ENCODE measurements at places on chromosomes 4 and X. TPM values are rescaled to one million over a fixed set of nuclear protein-coding genes. Genes with fewer than 3 reads are reported as not detected.

- no peak overlapping the region for H3K4me3 ChIP-seq
- H3K4me1 ChIP-seq: no peaks in the 10 kb centered on the region
- H3K27ac ChIP-seq: no peak overlapping the region
- no peaks in the 10 kb centered on the region for H3K27me3 ChIP-seq
These were observed 30.1 kb downstream of the TEX13A start for GRCh38 chrX:105190252-105190853.

GRCh38 chr4:178241601-178242118, 799.4 kb upstream of the AGA start:
- DNase-seq: no peak
- H3K27me3 ChIP-seq: no peaks in the 10 kb centered on the region
- H3K4me1 ChIP-seq: no peaks in the 10 kb centered on the region
- peaks cover 12% of the 10 kb centered on the region for H3K36me3 ChIP-seq
- no peak overlapping the region for H3K4me3 ChIP-seq

DNA sequence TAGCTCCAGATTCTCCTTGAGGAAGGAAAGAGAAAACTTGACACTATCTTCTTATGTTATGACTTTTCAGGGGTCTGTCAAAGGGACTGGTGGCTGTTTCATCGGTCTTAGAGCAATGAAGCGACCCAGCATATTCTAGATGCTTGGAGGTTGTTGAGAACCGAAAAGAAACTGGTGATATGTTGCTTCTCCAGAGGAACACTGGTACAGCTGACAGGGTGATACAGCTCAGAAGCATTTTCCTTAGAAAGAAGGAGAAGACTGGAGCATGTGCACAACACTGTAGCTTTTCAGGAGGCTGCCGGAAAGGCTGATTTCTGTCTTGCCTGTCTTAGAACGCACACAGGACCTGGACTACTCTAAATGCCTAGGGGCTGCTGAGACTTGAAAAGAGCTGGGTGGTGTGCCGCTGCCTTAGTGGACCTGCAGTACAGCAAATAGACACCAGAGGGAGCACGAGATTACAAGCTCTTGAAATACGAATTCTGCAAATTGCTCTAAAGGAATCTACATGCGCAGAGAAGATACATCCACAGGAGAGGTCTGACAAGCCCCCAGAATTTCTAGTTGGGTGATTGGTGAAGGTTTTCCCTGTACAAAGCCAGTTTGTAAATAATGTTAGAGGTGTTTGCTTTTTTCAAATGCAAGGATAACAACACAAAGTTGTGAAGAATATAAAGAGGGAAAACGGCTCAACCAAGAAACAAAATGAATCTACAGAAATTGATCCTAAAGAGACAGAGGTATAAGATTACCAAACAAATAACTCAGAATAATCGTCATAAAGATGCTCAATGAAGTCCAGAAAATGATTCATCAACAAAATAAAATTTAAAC, 223.1 kb upstream of the DMD start:
- no peaks in the 10 kb centered on the region for H3K4me1 ChIP-seq
- peak; percentile 63 for DNase-seq
- H3K4me3 ChIP-seq: no peak overlapping the region
- no peak overlapping the region for H3K27ac ChIP-seq

DNA sequence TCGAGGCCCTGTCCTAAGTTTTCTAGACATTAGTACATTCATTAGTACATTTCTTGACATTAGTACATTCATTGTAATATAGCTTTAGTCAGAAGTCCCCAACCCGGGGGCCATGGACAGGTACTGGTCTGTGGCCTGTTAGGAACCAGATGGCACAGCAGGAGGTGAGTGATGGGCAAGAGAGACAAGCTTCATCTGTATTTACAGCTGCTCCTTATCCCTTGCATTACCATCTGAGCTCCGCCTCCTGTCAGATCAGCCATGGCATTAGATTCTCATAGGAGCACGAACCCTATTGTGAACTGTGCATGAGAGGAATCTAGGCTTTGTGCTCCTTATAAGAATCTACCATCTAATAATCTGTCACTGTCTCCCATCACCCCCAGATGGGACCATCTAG, 48.0 kb downstream of the GATB start:
- H3K4me3 ChIP-seq: no peak overlapping the region
- no peak for DNase-seq
- H3K27me3 ChIP-seq: no peaks in the 10 kb centered on the region
- H3K4me1 ChIP-seq: 0 out of 2 replicates have a peak, but pooled peaks cover 4% of the 10 kb centered on the region

DNA sequence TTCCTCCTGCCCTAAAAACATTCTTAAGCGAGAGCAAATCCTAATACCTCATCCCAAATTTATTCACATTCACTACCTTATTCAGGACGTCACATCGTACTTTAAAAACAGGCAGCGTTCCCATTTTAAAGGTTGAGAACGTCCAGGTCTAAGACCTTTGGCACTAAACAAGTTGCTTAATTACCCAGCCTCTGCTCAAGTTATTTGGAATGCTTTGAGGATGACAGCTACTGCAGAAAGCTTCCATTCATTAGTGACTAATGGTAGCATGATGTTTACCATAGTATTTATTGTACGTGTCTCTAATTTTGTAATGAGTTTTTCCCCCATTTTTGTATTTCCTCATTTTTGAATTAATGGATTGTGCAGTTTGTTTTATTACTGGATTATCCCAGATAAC, 1.5 kb downstream of the USP38 start:
- no peaks in the 10 kb centered on the region for H3K27me3 ChIP-seq
- peak overlapping the region; percentile 97 for H3K27ac ChIP-seq
- peak overlapping the region; percentile 99 for H3K4me3 ChIP-seq
- no peak for DNase-seq
- H3K4me1 ChIP-seq: peaks cover 45% of the 10 kb centered on the region
- peaks cover 29% of the 10 kb centered on the region for H3K36me3 ChIP-seq

GRCh38 chr4:119128148-119128547, 7.5 kb upstream of the MYOZ2 start:
- H3K4me3 ChIP-seq: no peak overlapping the region
- DNase-seq: no peak
- no peaks in the 10 kb centered on the region for H3K36me3 ChIP-seq
- H3K27me3 ChIP-seq: no peaks in the 10 kb centered on the region

- DNase-seq: no peak
- no peaks in the 10 kb centered on the region for H3K36me3 ChIP-seq
- no peaks in the 10 kb centered on the region for H3K27me3 ChIP-seq
These were observed 56.9 kb upstream of the OGT start for GRCh38 chrX:71475785-71476540.

DNA sequence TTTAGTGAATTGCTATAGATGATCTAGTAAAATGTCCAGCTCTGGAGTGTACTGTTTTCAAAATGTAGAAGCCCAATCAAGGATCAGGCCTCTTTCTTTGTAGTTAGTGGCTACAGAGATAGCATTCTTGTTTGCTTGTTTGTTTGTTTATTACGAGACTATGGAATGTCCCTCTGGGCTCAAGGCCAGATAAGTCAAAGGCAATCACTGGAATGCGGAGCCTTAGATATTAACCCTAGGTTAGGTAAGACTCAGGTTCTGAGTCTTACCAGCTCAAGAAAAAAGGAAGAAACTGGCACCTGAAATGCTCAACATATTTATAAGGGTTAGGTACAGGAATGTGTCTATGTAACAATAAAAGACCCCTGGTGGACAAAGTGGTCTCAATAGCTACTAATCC, 261.5 kb downstream of the SLC7A11 start:
- peaks cover 5% of the 10 kb centered on the region for H3K4me1 ChIP-seq
- H3K4me3 ChIP-seq: no peak overlapping the region
- no peaks in the 10 kb centered on the region for H3K27me3 ChIP-seq

DNA sequence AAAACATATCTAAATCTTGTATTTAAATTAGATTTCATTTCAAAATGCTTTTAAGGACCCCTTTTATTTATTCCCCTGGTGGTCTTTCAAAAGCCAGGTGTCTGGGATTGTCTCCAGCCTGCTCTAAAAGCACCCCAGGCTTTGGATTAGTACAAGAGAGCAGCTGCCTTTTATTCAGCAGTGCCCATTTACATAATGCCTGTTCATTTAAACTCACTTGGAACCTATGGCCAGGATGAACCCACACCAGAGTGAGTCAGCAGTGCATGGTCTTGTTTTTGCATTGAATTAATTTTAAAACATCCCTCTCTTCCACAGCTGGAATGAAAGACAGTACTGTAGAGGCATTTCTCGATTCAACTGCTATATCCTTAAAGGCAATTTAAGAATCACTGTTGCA, 64.1 kb upstream of the TENM3 start:
- DNase-seq: no peak
- H3K27ac ChIP-seq: no peak overlapping the region
- no peaks in the 10 kb centered on the region for H3K36me3 ChIP-seq
- no peaks in the 10 kb centered on the region for H3K27me3 ChIP-seq
- peaks cover 48% of the 10 kb centered on the region for H3K4me1 ChIP-seq

DNA sequence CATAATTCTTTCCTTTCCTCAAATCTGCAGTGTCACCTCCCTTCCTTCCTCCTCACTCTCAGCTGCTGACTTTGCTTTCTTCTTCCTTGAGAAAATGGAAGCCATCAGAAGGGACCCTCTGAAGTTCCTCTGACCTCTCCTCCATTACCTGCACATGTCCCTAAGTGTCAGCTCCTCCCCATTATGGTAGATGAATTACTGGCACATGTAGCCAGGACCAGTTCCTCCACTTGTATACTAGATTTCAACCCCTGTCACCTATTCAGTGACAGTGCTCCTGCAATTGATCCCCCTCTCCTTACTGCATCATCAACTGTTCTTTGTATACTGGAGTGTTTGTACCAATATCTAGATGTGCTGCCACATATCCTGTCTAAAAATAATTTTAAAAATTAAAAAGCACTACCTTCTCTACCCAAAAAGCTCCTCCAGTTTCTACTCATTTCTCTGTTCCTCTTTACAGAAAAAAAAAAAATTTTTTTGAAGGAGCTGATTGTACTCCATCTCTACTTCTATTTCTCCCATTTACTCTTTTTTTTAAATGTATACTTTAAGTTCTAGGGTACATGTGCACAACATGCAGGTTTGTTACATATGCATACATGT, 78.6 kb downstream of the CLCN5 start:
- H3K4me3 ChIP-seq: no peak overlapping the region
- H3K4me1 ChIP-seq: no peaks in the 10 kb centered on the region
- no peak for DNase-seq

DNA sequence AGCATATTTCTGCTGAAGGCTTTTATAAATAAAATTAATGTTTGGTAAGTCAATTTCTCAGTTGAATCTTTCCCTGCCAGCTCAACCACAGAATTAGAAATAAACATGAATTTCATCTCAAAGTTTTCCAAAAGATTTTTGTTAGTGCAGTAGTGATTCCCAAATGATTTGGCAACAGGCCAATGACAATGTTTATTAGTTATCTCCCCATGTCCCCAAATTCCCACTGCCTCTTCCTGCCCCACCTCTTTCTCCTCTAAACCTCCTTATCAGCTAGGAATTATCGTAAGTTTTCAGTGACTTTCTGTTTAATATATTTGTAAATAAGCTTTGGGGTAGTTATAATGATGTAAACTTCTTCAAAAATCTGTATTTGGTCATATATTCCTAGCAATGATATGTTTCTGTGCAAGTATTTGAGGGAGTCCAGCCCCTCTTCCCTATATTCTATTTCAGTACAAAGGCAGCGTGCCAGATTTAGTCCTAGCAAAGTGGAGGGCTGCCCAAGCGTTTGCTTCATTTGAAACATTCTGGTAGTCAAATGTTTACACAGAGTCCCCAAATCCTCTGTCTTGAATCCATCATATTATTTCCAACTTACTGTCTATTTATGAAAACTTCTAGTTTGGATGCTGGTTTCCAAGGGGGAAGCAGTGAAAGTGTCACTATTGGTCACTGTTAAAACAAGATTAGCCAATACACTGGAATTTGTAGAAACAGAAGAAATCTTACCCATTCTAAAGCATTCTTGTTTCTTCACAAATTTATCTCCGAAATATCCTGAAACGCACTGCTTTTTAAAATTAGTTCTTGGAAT, 33.7 kb upstream of the ANKRD50 start:
- peaks cover 9% of the 10 kb centered on the region for H3K4me1 ChIP-seq
- H3K36me3 ChIP-seq: no peaks in the 10 kb centered on the region
- no peak overlapping the region for H3K4me3 ChIP-seq
- no peak overlapping the region for H3K27ac ChIP-seq
- no peaks in the 10 kb centered on the region for H3K27me3 ChIP-seq
- DNase-seq: no peak

DNA sequence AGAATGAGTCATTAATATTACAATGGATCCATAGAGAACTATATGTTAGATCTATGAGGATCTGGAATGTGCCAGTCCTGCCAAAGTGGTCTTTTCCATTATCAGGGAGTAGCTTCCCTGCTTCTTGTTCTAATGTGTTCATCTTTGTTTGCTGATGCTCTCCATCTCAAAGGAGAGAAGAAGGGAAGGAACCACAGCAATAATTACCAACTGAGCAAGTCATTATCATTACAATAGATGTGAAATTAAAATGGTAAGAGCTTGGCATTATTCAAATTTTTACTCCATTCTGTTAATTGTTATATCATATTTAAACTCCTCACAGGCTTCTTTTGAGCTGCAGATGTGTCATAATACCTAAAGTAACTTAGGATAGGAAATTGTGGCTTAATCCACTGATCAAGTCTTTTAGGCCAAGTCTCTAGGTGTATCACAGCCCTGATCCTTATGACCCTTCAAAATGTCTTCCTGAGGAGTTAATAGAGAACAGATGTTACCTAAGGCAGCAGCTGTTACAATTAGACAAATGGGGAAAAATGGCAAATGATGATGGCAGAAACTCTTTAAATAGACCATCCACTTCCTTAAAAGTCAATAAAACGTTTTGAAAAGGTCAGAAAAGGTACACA, 1492.7 kb upstream of the IGFBP7 start:
- H3K27ac ChIP-seq: peak overlapping the region; percentile 96
- DNase-seq: no peak
- H3K27me3 ChIP-seq: no peaks in the 10 kb centered on the region
- H3K4me1 ChIP-seq: peaks cover 80% of the 10 kb centered on the region
- peak overlapping the region; percentile 15 for H3K4me3 ChIP-seq

DNA sequence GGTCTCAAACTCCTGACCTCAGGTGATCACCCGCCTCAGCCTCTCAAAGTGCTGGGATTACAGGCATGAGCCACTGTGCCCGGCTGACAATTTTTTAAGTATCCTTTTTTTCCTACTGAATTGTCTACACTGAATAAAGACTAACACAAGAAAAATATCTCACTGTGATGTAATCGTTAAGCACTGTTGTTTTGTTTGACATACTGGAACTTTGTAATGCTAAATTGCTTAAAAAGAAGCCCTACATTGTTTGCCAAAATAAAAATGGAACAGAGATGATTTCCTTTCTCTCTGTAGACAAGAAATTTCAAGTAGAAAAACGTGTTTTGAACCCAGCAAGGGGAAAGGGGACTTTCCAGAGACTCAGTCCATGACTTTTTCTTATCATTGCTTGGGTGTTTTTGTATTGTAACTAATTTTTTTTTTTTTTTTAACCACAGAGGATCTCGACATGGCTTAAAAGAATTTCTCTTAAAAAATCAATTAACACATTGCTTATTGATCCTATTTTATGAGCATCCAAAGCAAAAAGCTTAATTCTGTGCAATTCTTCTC, 74.9 kb downstream of the TMEM156 start:
- peaks cover 3% of the 10 kb centered on the region for H3K4me1 ChIP-seq
- H3K27me3 ChIP-seq: no peaks in the 10 kb centered on the region
- H3K36me3 ChIP-seq: no peaks in the 10 kb centered on the region
- DNase-seq: no peak
- no peak overlapping the region for H3K4me3 ChIP-seq

Gene HAUS7
- 52.9 TPM for total RNA-seq

Gene CFAP99
- 0.41 TPM for total RNA-seq

Gene PNMA3
- 5.8 TPM for total RNA-seq

Gene SPANXC
- not detected for total RNA-seq

Gene MAGEC3
- not detected for total RNA-seq

Gene ESX1
- not detected for total RNA-seq

Gene ZCCHC18
- 2.6 TPM for total RNA-seq

Gene SCML1
- 1.8 TPM for total RNA-seq

Data from WTC11 (cell line).